ENCODE measurements at places on chromosomes 13 and 19.

DNA sequence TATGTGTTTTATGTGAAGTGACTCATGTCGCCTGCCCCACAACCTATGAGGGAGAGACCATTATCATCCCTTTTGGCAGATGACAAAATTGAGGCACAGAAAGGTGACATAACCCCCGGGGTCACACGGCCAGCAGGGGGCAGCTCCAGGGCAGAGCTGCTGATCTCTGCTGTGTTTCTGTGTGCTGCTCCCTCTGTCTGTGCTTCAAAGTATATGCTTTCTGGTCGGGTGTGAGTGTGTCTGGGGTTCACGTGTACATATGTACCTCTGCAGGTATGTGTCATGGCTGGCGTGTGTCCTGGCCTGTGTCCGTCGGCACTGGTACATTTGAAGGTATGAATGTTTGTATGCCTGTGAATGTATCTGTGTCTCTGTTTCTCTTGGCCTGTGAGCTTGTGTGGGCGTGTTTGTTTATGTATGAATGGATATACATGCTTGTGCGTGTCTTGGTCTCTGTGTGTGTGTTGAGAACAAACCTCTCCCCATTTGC lies 7.1 kb downstream of the LIPE start:
- DNase-seq: no peak

- DNase-seq: no peak
Observed at GRCh38 chr19:10617409-10618121, 7.8 kb upstream of the SLC44A2 start.

DNA sequence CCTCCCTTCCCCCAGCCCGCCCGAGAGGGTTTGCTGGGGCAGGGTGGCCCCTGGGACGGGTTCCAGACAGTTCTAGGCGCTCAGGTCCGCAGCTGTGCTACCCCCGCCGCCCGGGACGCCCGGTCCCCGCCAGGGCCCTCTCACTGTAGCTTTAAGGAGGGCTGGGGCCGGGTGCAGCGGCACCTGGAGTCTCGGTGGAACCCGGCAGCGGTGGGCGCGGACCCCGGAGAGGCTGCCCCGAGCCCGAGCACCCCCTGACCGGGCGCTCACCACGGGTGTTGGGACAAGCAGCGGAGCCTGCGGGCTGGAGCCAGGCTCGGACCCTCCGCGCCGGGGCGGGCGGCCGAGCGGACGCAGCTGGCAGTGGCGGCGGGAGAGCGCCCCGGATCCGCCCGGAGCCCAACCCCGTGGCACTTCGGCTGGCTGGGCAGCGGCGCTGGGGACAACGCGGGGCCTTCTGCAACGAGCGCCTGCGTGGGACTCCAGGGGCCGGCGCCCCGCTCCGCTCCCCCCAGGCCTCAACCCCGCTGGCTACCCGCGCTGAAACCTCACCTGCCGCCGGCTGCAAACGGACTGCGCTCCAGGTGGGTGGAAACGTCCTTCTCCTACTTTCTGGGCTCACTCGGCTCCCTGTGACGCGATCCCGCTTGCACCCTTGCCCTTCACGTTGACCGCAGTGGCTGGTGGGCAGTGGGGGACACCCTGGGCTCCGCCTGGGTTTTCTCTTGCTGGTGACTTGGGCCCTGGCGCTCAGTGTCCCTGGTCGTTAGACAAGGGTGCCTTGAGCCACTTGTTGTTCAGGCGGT lies 81.1 kb downstream of the ZNF429 start:
- no peak for DNase-seq

GRCh38 chr19:6514926-6515544 lies 12.9 kb upstream of the TUBB4A start:
- DNase-seq: no peak

- peak; percentile 60 for DNase-seq
Observed at GRCh38 chr19:8158411-8159074, 9.2 kb upstream of the FBN3 start.

DNA sequence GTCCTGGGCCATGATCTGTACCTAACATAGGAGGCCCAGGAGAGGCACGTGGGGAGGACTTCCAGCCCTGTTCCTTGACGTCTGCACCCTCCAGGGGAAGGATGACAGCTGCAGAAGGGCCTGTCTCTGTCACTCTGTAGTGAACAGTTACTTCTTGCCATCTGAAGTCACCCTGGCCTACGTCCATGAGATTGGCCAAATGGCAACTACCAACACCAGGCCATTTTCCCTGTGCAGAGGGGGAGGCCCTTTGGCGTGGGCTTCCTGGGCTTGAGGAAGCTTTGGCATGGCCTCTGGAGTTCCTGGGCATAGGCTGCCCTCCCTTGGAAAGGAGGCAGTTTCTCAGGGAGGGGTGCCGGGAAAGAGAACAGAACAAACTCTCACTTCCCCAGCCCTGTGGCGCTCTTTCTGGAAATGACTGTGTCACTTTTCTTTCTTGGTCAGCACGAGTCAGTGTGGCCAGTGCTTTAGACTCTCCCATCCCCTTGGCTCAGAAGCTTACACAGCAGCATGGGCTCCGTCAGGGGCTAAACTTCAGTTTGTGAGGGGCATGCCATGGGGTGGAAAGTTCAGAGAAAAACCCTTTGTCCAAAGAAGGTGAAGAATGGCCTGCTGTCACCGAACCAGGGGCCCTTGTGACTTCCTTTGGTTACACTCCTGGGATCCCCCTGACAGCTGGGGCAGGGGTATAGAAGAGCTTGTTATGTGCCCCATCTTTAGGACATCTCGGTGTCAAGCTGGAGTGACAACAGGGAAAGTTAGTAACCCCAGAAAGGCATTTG lies 5.3 kb downstream of the CARM1 start:
- no peak for DNase-seq

- DNase-seq: no peak
Observed at GRCh38 chr19:8457209-8457608, 12.4 kb downstream of the HNRNPM start.

DNA sequence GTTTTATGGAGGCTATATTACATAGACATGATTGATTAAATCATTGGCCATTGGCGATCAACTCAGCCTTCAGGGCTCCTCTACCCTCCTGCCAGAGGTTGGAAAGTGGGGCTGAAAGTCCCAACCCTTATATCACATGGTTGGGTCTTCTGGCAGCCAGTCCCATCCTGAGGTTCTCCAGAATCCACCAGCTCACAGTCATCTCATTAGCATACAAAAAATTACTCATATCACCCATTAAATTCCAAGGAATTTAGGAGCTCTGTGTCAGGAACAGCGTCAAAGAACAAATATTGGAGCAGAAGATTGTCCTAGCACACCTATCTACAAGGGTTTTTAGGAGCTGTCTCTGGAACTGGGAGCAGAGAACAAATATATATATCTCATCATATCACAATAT lies 39.4 kb upstream of the FARP1 start:
- no peak for DNase-seq

GRCh38 chr19:46660008-46660517 lies 919 bp downstream of the DACT3 start:
- no peak for DNase-seq

- DNase-seq: no peak
Observed at GRCh38 chr13:101511766-101512165, 59.3 kb downstream of the ITGBL1 start.

DNA sequence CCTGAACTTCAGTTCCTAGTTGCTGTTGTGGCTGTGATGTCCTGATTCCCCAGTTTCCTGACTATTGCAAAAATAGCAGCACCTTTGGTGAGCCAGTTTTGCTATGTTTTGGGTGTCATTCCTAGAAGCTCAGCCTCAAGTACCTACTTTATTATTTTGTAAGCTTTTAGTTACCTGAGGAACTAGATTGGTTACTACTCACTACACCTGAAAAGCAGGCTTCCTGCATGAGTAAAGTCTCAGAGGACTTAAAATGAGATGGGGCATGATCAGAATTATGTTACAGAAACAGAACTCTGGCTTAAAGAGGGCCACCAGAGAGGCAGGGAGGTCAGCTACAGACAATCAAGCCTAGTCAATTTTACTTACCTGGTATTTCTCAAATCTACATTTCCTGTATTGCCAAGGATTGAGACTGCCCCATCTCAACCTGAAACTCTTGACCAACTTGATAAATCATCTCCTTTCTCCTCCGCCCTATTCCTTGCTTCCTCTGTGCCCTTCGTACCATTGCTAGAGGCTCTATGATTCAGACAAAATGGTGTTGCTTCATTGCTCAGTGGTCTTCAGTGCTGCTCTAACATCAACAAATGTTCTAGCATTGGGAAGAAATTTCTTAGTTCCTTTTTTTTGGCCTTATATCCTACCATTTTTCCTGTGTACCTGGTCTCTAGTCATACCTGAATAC lies 58.9 kb downstream of the RAP2A start:
- DNase-seq: no peak

DNA sequence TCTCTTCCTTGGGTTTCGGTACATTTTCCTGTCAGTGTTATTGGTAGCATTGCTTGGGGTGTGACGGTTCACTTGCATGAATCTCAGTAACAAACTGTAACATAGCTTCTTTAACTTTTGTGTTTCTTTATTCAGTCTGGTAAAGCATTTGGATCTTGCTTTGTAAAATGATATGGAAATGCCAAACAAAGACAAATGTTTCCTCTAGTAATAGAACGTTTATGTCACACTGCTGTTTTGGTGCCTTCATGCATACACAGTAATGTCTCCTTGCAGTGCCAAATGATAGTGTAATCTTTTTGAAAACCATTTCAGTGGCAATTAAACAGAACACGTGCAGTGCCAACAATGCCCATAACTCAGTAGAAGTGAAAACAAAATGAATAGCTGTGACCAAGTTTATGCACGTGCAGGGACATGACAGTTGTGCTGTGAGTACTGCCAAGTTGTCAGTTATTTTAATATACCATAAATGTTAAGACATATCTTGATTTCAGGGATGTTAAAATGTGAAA lies 110.8 kb downstream of the RXFP2 start:
- no peak for DNase-seq

GRCh38 chr13:54750521-54750920 lies 1721.9 kb downstream of the OLFM4 start:
- DNase-seq: no peak

- DNase-seq: no peak
Observed at GRCh38 chr19:34220472-34221063, 33.8 kb upstream of the GARRE1 start.

- DNase-seq: no peak
Observed at GRCh38 chr13:44243198-44243857, 130.3 kb upstream of the SERP2 start.

- DNase-seq: peak; percentile 33
Observed at GRCh38 chr19:46718157-46718933, 1.4 kb upstream of the PRKD2 start.

GRCh38 chr13:28401303-28402056 lies 93.4 kb downstream of the FLT1 start:
- DNase-seq: no peak

- DNase-seq: peak; percentile 58
Observed at GRCh38 chr13:30376426-30377311, 45.6 kb upstream of the UBE2L5 start.

- DNase-seq: no peak
Observed at GRCh38 chr19:43847884-43848283, 20.8 kb downstream of the ZNF283 start.

DNA sequence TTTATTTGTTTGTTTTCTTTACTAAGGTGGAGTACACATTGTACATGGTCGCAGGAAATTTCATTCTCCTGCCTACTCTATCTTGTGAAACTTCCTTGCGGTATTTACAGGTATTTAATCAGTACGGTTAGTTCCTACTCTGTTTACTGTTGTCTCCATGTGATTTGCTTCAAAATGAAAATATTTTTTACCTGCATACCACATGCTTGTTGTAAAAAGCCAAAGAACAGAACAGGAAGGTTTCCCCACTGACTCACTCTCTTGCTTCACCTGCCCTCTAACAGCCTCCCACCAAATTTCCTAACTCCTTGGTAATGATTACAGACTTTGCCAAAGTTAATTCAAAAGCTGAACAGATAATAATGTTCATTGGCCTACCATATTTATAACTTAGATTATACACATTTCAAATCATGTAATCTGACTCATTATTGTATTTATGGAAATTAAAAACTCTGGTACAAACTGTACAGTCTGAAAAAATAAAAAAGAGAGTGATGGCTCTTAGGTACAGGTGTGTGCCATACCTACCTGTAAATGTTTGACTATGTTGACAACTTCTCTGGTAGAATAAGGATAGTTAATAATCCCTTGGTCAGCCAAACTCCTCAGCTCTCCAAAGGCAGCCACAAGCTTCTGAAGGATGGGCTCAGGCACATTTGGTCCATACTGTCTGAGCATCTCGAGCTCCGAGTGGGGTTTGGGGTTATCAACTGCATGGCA lies 239.9 kb downstream of the VWA8 start:
- DNase-seq: no peak

DNA sequence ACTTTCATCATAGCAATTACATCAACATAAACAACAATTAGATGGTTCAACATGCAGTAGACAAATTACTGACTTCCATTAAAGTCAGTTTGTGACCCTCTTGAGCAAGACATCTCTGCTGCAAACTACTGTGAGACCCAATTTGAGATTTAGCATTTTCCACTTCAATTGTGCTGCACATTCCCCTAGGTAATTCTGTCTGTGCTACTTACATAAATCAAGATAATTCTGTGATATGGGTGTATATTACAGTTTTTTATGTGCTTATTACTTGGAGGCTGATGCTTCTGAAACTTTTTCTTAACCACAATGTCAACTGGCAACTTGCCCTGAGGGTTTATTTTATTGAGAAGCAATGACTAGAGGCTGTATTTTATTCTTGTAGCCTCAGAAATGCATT lies 1714.4 kb downstream of the OLFM4 start:
- no peak for DNase-seq

DNA sequence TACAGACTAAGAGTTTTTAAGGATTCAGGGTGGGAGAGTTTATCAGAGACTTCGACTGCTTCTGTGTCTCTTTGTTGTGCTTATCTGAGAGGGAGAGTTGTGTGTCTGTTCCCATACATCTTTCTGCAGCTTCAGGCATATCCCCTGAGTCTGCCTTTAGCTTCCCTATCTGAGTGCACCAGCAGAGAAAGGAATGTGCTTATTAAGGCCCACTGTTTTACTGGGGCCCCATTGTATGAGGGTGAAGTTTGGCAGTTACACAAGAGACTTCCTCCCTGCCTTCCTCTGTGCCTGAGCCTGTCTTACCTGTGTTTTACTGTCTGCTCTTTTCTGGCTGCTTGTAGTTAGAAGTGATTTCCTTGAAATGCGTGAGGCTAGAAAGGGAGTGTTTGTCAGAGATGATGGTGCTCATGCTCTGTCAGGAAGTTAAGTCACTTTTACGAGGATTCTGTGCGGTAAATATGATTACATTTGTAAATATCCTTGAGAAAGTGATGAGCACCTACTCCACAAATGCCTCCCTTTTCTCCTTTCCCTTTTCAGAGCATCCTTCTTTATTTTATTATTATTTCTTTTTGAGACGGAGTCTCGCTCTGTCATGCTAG lies 1228.9 kb upstream of the MIR17HG start:
- DNase-seq: no peak

- no peak for DNase-seq
Observed at GRCh38 chr13:100497389-100497788, 91.2 kb downstream of the GGACT start.

Data from GM18507 (cell line).